ENCODE measurements at places on chromosomes 5 and 9.

DNA sequence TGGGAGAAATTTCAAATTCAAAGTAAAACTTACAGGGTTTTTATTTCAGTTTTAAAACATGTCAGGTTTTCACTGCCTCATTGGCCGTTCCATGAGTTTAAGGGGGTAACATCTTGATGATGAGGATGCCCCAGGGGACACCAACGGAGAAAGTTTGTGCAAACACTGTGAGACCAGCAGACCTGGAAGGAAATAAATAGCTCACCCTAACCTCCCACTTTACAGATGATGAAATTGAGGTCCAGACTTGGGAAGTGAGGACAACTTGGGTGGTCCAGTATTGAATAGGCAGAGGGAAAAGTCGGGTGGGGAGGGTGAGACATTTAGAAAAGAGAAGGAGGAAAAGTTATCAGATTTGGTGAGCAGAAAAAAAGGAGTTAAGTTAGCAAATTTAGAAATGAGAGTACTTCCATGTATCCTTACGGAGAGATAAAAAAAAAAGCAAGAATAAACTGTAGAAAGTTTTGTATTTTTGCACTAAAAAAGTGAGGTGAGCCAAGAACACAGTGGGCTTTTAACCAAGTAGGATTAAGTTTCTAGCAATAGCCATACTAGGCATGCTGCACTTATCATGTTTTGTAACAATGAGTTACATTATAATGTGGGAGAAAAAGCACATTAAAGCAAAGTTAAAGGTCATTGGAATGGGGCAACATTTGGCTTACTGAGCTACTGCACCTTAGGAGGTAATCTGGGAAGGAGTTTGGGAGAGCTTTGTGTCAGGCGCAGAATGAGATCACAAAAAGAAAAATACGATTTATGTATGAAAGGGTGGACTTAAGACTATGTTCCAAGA is 125.1 kb downstream of the GAS1 start:
- DNase-seq = no peak

GRCh38 chr5:1447671-1448361 is 2.6 kb upstream of the SLC6A3 start:
- DNase-seq = no peak

DNA sequence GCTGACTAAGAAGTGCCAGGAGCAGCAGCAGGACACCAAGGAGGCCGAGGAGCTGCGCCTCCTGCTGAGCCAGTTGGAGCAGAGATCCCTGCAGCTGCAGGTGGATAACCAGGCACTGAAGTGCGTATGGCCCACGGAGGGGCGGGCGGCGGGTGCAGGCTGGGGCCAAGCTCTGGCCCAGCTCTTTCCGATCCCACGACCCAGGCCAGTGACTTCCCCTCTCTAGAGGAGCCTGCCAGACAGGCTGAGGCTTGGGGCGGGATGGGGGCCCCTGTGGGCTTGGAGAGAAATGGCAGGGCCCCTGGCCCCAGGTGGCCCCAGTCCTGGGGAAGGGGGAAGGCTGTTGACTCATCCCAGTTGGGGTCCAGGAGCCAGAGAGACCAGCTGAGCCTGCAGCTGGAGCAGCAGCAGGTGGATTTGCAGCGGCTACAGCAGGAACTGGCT is 3.6 kb downstream of the PTRH1 start:
- no peak for DNase-seq

DNA sequence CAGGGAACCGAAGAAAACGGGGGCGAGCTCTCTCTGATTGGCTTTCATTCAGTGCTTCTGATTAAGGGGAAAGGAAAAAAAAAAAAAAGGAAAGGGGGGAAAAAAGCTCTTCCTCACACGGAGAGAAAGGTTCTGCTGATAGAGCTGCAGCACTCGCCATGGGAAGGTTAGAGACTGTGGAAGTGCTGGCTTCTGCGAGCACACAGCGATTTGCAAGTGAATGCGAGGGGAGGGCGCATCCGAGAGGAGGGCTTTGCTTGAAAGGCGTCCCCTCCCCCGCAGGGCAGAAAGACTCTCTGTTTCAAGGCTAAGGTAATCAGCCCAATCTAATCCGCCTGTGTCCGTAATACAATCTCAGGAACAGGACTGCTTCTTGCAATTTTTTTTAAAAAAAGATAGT is at the start of gene CDH10:
Gene CDH10 (minus strand): TSS at position 218 of the 400 bp plus-strand sequence. CDS start 51,488 bp downstream, outside the sequence.
- DNase-seq = no peak

DNA sequence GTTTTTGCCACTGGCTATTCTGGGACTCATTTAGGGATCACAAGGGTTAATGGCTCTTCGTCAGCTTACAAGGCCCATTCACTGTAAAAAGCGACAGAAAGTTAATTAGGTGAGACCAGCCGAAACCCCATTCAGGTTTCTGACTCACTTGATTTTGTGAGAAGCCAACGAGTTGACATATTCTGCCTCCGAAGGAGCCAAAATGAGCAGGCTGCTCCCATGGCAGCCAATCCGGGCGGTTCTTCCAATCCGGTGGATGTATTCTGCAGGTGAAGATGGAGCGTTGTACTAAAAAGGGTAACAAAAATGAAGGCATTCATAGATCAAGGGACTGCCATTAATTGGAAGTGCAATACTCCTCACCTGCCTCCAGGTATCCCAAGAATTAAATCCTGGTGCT is 39.7 kb downstream of the DDX31 start:
- no peak for DNase-seq

DNA sequence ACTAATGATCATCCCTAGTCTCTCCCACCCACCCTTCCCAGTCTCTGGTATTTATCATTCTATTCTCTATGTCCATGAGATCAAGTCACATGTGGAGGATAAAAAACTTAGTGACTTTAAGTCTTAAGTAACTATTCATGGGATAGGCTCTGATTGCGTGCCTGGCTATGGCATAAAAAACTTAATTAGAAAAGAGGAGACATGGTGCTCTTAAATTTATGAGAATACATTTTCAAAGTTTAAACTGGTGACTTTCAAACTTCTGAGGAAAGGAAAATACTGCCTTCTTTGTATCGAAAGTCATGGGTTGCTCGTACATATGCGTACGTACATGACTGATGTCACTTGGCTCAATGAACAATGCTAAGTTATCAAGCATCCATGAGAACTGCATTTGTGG is 18.2 kb upstream of the TYRP1 start:
- no peak for DNase-seq

- DNase-seq = no peak
Observed at GRCh38 chr5:60811105-60811504, 33.0 kb downstream of the ELOVL7 start.

DNA sequence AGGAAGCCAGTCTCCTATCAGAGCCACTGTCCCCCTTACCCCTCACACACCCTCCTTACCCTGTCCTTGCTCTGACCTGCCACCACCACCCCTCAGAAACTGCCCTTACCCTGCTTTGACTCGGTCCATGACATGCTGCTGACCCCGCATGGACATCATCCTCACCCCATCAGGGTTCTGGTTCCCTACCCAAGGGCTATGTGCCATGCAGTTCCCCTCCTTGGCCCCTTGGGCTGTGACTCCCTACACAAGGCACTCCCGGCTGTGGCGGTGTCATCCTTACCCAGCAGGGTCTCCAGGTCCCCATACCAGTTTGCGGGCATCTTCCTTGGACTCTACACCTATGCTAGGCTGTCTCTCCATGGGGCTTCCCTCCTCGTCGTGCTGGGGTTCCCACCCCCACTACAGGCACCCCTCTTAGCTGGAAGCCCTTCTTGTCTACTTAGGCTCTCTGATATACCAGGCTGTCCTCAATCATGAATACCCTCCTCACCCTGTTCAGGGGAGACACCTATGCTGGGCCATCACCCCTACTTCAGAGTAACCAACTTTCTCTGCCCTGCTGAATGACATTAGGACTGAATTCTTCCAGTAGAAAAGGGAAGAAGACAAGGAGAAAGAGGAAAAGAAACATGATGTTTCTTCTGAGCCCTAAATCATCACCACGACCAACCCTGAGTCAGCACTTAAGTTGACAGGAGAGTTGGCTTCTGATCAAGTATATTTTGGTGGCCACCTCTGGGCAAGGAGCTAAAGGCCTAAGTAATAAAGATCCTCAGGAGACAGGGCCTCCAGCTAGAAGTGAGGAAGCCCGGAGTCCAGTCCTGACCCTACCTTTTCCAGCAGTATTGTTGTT is 115.2 kb downstream of the GCNT1 start:
- no peak for DNase-seq

DNA sequence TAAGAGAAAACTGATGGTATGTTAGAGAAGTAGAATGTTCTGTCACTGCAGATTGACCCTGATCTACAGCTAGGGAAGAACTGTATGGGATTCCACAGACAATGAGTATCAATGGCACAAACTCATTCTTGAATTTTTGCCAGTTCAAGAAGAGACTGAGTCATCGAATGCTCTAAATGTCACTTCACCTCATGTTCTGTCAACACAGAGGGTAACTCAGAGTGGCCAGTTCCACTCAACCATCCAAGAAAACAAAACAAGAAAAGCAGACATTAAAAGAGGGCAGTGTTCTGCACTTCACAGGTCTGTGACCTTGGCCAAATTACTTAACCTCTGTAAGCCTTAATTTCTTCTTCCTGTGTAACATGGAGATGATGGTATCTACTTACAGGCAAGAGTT is 132.2 kb upstream of the HMHB1 start:
- DNase-seq = no peak

GRCh38 chr5:133840168-133840567 is 128.3 kb downstream of the C5orf15 start:
- no peak for DNase-seq

GRCh38 chr5:148820461-148821395 is 5.7 kb upstream of the ADRB2 start:
- no peak for DNase-seq

DNA sequence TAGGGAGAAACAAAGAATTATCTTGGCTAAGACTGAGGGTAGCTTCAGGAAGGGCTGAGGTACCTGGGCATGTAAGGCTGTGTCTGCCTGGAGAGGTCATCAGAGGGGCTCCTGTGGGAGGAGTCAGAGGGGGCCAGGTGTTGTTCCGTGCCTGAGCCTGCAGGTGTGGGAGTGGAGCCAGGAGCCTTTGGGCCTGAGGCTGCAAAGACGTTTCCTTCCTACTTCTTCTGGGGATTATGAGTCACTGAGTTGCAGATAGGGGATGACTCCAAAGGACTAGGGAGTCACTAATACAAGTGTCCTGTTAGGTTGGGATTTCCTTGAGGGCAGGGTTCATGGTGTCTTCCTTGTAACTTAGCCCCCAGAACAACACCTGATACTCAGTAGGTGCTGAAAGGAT is 391.1 kb downstream of the ARHGEF28 start:
- no peak for DNase-seq

DNA sequence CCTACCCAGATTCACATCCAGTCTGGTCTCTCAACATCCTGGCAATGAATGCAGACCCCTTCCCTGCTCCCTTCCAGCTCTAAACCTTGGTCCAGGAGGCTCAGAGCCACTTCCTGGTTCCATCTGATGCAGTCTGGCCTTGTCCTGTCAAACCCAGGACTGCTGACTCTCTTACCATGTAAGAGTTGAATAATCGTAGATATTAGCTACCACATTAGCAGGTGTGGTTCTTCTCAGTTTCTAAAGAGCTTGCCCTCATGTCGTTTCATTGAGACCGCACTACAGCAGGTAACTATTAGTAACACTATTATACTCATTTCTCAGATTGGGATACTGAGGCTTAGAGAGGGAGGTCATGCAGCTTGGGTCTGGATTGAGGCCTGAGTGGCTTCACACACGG is 133.3 kb downstream of the BOD1 start:
- no peak for DNase-seq

DNA sequence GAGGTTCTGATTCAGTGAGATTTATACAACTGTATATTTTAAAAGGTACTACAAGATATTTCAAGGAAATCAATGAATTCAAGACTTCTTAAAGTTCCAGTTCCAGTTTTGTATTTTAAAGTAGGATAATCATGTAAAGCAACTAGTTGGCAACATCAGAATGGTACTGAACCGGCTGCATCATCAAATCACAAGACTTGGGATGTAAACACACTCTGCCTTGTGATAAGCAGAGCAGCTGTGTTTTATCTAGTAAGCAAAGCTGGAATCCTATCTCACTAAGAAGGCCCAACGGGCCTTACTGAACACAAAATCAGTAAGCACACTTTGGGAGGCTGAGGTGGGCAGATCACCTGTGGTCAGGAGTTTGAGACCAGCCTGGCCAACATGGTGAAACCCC is 327.2 kb upstream of the NREP start:
- DNase-seq = no peak

DNA sequence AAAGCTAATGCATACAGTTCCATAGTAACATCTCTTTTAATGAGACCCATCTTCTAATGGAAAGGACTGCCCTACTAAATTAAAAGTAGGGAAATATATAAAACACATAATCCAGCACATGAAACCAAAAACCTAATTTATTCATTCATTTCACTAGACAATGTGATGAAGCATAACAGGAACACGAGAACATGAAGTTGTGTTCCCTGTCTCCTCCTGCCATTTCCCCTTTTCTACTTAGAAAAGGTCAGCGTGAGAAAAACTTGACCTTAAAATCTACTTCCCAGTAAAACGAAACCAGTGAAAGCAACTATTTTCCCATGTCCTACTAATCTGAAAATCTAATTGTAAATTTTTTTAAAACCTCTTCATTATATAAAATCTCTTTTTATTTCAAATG is 847.5 kb downstream of the TLE1 start:
- no peak for DNase-seq

DNA sequence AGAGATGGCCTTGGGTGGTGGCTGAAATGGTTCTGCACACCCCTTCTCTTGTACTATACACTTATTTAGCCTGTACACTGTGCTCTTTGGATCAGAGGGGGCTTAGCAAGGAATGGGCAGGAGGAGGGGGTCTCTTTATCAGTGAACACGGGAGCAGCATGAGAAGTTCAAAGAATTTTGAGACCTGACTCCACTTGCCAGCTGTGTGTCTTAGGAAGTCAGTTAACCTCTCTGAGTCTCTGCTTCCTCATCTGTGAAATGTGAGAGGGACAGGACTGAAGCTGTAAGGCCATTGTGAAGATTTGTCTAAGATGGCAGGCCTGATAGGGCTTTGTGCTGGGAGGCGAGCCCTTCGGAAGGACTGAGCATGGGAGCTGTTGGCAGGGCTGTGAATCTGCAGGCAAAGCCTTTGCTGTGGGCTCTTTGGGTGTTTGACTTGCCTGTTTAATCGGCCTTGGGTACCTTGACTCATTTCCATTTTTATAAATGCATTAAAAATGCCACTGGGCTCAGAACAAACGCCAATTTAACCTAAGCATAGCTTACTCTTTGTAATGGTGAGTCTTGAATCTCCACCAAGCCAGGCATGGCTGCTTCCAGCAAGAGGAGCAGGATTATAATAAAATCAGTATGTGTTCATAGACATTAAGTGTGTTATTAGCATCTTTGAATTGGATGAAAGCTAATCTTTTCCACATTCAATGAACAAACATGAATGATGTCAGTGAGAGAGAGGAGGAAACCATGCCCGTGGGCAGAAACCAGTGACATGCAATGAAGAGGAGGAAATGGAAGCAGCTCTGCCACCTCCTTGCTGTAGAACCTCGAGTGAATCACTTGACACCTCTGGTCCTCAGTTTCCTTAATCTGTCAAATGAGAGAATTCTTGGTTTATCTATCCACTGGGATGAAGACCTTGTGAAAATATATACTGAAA is 89.4 kb downstream of the MACROH2A1 start:
- DNase-seq = no peak

- no peak for DNase-seq
Observed at GRCh38 chr5:52801329-52801728, 13.6 kb downstream of the ITGA1 start.

- DNase-seq = no peak
Observed at GRCh38 chr9:114335745-114336144, 6.1 kb downstream of the ORM2 start.
